T1000 (cell line): ENCODE measurements at places on chromosomes 12 and 14.

DNA sequence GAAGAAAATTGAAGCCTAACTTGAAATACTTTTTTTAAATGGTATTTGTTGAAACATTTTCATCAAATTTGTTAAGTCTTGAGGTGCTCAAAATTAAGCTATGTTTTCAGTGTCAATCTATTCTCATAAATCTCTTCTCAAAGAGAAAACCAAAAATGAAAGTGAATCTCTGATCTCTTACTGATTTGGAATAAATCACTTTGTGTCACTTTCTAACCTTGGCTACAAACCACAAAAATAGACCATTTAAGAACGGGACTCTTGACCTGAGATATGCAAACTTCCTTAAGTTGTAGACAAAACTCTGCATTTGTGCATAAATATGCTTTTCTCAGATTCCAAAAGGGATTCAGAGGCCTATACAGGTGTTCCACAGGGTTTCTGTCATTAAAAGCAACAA is 192.9 kb downstream of the SEC23A start:
- DNase-seq = no peak

GRCh38 chr12:70468741-70469140 is 102.7 kb downstream of the KCNMB4 start:
- DNase-seq = no peak

GRCh38 chr12:2523844-2524243 is 270.9 kb upstream of the FKBP4 start:
- DNase-seq = no peak

GRCh38 chr14:56073799-56074198 is 44.4 kb upstream of the PELI2 start:
- no peak for DNase-seq

DNA sequence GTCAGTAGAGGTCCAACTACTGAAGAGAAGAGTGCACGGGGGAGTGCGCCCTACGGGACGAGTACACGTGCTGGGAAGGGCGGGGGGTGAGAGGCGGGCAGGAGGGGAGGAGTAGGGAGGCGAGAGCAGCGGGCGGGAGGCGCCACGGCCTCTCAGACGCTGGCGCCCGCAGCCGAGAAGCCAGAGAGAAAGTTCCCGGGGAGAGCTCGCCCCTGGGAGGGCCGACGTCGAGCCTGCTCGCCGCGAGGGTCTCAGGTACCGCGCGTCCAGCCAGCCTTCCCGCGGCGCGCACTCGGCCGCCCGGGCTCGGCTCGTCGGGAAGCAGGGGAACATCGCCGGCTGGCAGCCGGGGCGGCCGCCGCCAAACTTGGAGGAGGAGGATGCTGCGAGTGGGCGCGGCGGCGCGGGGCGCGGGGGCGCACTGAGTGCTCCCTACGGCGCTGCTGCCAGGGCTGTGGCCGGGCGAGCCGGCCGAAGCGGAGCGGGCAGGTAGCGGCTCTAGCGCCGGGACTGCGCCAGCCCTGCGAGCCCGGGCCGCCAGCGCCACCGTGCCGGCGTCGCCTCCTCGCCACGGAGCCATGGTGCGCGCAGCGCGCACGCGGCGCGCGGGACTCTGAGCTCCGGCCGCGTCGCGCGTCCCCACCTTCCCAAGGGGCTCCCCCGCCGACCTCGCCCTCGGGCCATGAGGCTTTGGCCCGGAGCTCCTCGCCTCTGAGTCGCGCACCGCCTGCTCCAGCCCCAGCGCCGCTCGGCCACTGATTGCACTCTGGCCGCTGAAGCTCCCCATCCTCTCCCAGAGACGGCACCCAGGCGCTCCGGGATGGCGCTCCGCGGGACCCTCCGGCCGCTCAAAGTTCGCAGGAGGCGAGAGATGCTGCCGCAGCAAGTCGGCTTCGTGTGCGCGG is at the start of gene SLC24A4:
Gene SLC24A4, plus strand, starts transcription at position 155 of the 905 bp plus-strand sequence. Its CDS starts 666 bp downstream, at position 821.
- DNase-seq = no peak

DNA sequence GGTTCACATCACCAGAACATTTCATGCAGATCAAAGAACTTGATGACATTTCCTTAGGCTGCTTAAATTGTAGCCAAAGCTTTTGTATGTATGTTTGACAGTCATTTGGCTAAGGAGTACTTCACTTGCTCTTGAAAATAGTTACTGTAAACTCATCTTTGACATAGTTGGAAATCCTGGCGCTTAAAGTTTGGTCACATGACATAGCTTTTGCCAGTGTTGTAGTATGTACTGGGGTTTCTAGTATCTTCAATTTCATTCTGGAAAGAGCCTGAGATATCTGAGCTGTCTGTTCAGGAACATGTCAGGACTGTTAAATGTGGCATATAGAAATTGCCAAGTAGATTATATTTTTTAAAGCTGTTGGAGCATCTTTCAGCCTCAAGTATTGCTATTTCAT is 55.7 kb downstream of the WDR20 start:
- DNase-seq = no peak

- DNase-seq = no peak
These were observed 43.4 kb upstream of the PIK3C2G start for GRCh38 chr12:18217966-18218365.

DNA sequence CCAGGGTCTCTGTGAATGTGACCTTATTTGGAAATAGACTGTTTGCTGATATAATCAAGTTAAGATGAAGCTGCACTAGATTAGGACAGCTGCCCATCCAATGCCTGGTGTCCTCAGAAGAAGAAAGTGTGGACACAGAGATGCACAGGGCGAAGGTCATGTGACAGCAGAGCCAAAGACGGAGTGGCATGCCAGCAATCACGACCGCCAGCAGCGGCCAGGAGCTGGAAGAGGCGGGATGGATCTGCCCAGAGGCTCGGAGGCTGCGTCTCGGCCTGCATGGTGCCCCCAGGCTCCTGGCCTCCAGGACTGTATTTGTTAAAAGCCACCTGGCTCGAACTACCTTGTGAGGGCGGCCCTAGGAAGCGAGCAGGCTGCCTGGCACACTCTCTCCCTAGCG is 76.5 kb downstream of the RFLNA start:
- no peak for DNase-seq

DNA sequence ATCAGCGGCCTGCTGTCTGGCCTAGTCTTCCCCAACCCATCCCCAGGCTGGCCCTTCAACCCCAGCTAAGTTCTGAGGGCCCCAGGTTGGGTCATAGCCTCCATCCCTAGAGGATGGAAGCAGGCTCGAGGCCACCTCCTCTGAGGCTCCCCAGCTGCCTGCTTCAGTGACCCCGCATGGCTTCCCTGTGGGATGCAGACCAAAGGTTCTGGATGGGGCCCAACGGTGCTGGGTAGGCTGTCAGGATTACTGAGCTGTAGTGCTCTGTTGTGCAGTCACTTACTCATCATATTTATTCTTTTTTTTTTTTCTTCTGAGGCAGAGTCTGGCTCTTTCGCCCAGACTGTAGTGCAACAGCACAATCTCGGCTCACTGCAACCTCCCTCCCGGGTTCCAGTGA is 92.0 kb downstream of the IRF2BPL start:
- DNase-seq = no peak

DNA sequence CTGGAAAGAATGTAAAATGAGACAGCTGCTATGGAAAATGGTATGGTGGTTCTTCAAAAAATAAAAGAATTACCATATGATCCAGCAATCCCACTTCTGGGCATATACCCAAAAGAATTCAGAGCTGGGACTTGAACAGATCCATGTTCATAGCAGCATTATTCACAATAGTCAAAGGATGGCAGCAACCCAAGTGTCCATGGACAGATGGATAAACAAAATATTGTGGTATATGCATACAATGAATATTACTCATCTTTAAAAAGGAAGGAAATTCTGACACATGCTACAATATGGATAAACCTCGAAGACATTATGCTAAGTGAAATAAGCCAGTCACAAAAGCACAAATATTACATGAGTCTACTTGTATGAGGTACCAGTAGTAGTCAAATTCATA is 9.1 kb downstream of the RAB2B start:
- DNase-seq = no peak
